ENCODE measurements at places on chromosomes 2 and 18.

- no peak for DNase-seq
Observed at GRCh38 chr2:223041527-223042109, 10.4 kb upstream of the KCNE4 start.

- DNase-seq, result no peak
Observed at GRCh38 chr2:175633227-175633626, 368.8 kb downstream of the LNPK start.

- DNase-seq, result no peak
Observed at GRCh38 chr2:18061717-18062116, 183.2 kb downstream of the KCNS3 start.

DNA sequence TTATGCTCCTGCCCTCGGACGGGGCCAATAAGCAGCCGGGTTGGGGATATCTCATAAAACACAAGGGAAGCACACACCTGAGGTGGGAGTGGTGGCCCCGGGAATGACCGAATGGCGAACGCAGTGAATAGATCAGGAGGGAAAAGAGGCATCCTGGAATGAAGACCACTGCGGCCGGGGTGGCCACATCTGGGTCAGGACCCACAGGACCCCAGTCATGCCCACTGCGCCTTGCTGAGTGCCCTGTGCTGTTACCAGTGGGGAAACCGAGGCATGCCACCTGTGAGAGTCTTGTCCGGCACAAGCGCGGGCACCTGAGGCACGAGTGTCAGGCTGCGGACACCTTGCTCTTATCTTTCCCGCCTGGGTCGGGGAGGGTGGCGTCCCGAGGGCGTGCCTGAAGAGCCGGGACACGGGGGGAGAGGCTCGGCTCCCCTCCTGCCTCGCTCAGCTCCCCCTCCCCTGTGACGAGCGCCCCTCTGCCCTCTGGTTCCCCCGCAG is 1.6 kb downstream of the PDCD1 start:
- no peak for DNase-seq

GRCh38 chr2:120840795-120841487 is 105.3 kb downstream of the GLI2 start:
- DNase-seq, result no peak

DNA sequence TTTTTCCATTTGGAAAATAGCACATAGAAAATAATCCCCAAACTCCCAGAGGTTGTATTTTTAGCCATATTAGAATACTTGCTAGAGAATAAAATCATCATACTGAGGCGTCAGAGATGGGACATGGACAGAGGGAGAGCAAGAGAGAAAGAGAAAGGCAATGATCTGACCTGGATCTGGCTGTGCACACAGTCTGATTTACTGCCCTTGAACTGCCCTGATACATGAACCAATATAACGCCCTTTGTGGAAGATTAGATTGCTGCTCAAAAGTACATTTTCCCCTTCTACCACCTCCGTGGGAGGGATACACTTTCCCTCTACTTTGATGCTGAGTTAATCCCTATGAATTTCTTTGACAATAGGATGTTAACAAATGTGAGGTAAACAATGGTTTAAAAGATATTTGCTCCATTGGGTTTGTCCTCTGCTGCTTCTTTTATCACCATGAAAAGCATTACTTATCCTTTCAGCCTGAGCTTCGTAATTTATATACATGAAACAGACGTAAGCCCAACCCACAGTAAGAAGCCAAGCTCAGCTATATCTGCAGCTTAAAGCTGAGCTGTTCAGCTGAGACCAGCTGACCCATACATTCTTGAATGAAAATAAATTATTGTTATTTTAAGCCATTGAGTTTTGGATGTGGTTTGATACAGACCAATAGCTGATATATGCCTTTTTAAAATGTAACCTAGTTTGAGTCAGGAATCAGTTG is 1664.6 kb upstream of the CELF4 start:
- DNase-seq, result no peak

GRCh38 chr2:72211350-72211749 is 63.7 kb upstream of the CYP26B1 start:
- DNase-seq, result no peak

GRCh38 chr2:52404046-52404445 is 1363.6 kb upstream of the CHAC2 start:
- no peak for DNase-seq

- DNase-seq, result no peak
Observed at GRCh38 chr2:168738062-168738461, 64.4 kb upstream of the NOSTRIN start.

Data from T-helper 17 cell (primary cell).